CD4-positive, alpha-beta T cell treated with Interleukin-15 for 4 hours (primary cell): ENCODE measurements at places on chromosomes 7 and 10.

DNA sequence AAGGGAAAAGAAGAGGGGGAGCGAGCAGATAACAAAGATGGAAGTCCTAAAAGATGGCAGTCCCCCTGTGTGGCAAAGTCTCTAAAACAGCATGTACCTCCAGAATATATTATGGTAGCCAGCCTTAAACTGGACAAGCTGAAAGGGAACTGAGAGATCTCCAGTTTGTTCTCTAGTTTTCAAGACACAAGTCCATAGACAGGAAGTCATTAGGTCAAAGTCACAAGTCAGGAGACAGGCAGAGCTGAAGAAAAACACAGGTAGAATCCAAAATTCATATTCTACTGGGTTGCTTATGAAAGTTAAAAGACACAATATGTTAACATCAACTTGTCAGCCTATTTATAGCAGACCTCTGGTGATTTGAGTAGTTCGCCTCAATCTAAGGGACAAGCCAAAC is 38.7 kb downstream of the FAM107B start:
- no peak for DNase-seq

- DNase-seq: peak; percentile 49
Measured at GRCh38 chr10:31808258-31809218, 120.1 kb downstream of the ARHGAP12 start.

DNA sequence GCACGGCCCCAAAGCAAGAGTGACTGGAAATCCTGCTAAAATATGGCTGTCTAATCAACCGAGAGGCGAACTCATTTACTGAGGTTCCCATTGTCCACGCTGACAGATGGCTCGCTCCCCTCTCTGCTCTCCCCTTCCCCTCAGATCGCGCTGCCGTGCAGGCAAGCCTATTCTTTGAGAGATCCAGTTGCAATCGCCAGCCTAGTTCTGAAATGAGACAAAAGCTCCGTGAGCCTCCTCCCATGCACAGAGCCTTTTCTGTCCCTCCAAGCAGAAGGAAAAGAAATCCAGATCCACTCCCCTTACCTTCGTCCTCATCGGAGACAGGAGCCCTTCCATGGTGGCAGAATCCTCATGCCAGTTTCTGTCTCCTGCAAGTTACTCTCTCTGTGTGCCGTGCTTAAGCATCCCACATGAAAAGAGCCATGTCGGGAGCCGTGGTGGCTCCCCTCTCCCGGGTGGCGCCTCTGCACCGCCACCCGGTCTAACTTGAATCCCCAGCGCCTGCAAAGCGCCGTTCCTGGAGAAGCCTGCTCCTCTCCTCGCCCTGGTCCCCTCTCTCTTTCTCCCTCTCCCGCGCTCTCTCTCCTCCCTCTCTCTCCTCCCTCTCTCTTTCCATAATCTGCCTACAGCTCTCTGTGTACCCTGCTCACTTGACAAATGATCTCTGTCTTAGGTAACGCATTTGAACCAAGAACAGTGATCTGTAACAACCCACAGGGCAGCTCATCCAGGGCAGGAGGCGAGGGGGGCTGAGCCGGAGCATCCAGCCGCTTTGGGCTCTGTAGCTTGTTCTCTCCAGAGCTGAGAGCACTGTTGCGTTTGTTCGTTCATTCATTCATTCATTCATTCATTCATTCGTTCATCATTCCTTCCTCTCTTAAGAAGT is 156.8 kb downstream of the FRMD4A start:
- DNase-seq: peak; percentile 16

DNA sequence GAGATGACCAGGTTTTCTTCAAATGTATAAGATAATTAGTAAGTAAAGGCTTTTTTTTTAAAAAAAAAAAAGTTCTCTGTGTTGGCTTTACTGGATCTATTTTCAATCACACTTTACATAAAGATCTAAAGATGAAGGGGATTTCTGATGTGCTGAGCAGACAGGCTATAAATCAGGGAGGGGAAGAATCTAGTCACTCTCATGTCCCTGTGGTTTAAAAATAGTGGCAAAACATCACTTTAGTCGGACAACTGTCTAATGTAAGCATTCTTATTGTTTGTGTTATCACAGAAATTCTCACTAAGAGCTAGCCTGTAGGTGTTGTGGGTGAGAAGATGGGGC is 132.7 kb downstream of the ICA1 start:
- DNase-seq: peak; percentile 58

DNA sequence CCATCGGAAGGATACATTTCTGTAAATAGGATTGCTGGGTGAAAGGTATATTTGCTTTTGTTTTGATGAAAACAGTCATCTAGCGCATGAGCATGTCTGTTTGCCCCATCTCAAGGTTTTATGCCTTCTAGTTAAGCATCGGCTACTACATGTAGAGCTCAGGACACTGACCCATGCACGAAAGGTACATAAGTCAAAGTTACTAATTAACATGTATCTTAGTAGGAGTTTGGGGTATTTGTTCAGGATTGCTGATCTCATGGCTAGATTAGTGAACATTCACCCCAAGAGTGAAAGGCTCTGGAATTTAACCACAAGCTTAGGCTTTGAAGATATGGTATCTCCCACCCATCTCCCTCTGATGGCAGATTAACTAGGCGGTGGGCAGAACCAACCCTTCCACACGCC is 91.5 kb downstream of the RBM20 start:
- no peak for DNase-seq

DNA sequence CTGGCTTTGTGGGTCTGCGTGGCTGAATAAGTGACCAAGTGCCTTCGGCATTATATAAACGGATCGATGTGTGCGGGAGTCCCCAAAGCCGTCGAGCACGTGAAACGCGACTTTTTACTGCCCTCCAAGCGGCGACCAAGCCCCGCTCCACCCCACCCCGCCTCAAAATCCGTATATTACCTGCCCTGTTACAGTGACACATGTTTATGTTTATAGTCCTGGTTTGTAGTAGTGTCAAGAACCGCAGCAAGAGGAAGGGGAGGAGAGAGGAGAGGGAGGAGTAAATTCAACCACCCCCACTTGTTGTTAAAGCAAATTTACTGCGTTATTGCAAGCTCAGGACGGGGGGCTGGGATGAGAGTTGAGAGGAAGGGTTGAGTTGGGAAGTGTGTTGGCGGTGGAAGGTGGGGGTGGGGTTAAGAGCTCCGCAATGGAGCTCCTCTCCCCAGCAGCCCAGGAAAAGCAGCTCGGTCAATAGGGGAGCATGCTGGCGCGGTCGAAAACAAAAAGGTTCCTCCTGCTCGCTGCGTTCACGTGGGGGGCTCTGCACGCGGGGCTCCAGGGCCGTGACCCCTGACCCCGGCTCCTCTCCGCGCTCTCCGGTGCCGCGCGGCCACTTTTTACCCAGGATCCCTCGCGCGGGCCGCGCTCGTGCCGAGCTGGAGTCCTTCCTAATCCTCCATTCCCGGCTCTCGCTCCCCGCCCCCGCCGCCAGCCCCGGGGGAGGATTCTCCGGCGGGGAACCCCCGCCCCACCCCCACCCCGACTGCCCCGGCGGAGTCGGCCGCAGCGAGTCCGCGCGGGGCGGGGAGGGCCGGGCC is at the start of gene SKIDA1:
SKIDA1 (minus strand) TSS at position 316 of the 821 bp plus-strand sequence. CDS start 7,860 bp downstream, outside the sequence.
- DNase-seq: peak; percentile 56

- no peak for DNase-seq
Measured at GRCh38 chr10:15504101-15504840, 133.2 kb upstream of the FAM171A1 start.

- peak; percentile 43 for DNase-seq
Measured at GRCh38 chr10:38027986-38028385, 17.5 kb downstream of the ZNF33A start.

DNA sequence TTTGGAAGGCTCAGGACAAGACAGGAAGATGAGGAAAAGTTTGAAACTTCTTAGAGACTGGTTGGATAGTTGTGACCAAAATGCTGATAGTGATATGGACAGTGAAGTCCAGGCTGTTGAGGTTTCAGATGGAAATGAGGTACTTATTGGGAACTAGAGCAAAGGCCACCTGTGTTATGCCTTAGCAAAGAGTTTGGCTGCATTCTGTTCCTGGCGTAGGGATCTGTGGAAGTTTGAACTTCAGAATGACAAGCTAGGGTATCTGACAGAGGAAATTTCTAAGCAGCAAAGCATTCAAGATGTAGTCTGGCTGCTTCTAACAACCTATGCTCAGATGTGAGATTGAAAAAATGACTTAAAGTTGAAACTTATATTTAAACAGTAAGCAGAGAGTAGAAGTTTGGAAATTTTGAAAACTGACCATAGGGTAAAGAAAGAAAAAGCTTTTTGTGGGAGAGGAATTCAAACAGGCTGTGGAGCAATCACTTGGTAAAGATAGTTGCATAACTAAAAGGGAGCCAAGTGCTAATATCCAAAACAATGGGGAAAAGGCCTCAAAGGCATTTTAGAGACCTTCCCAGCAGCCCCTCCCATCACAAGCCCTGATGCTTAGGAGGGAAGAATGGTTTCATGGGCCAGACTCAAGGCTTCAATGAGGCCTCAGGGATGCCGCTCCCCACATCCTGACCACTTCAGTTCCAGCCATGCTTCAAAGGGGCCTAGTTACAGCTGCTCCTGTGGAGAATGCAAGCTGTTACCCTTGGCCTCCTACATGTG is 415.1 kb downstream of the INHBA start:
- DNase-seq: no peak

GRCh38 chr10:83343676-83344075 is 795.6 kb upstream of the GHITM start:
- no peak for DNase-seq

DNA sequence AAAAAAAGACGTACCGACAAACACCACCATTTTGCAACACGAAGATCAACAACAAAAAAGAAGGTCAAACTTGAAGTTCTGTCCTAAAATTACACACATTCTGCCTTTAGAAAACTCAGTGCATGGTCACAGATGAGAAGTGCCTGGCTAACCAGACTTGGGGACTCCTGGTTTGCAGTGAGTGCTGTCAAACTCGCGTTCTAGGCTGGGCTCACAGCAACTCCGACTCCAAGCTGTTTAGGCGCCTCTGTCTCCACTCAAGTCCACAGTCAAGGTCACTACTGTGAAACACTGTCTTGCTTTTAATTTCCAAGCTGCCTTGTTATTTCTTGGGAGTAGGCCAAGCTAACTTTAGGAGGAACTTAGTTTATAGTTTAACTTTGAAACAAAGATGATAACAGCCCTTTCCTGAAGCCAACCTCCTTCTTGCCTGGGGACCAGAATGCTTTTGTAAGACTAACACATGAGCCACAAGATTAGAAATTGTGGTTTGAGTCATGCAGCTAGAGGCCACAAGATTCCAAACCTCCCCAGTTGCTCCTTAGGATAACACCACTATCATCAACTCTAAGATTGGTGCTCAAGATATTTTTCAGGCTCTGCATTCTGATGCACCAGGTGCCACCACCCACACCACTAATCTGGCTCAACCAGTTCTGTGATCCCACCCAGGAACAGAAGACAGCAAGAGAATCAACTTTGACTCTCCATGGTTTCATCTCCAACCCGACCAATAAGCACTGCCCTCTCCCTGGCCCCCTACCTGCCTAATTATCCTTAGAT is 1.1 kb upstream of the DNAAF5 start:
- no peak for DNase-seq

DNA sequence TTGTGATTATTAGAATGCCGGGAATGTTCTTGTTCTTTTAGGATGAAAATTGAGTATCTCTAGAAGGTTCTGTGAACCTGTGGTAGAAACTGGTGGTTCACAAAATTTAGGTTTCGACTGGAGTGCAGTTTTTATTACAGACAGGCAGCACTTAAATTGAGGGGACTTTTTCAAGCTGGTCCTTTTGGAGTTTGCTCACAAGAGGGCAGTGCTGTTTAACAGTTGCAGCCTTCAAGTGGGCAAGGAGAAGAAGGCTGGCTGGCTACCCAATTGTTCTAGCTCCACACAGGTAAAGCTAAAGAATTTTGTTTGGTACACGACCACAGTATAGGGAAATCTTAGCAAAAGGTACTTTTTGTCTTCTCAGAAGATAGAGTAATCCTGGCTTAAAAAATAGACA is 233.6 kb downstream of the SNX13 start:
- peak; percentile 18 for DNase-seq

DNA sequence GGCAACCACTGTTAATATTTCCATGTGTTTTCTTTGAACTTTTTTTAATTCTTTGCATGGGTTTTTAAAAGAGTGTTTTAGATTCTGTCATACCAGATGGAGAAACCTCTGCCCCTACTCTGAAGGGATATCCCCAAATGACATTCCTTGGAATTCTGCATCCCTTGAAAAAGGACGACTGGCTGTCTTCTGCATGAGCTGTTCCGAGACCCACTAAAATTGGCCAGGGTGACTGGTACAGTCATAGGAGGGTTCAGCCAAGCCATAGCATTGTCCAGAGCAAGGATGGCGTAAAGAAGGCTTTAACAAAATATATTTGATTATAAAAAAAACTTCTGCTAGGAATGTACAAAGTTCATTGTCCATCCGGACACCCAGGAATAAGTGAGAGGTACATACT is 952.9 kb downstream of the NRG3 start:
- DNase-seq: no peak

- DNase-seq: no peak
Measured at GRCh38 chr7:128804484-128804883, 12.7 kb downstream of the CCDC136 start.

- peak; percentile 6 for DNase-seq
Measured at GRCh38 chr10:130108934-130109604, 1.6 kb downstream of the C10orf143 start.

DNA sequence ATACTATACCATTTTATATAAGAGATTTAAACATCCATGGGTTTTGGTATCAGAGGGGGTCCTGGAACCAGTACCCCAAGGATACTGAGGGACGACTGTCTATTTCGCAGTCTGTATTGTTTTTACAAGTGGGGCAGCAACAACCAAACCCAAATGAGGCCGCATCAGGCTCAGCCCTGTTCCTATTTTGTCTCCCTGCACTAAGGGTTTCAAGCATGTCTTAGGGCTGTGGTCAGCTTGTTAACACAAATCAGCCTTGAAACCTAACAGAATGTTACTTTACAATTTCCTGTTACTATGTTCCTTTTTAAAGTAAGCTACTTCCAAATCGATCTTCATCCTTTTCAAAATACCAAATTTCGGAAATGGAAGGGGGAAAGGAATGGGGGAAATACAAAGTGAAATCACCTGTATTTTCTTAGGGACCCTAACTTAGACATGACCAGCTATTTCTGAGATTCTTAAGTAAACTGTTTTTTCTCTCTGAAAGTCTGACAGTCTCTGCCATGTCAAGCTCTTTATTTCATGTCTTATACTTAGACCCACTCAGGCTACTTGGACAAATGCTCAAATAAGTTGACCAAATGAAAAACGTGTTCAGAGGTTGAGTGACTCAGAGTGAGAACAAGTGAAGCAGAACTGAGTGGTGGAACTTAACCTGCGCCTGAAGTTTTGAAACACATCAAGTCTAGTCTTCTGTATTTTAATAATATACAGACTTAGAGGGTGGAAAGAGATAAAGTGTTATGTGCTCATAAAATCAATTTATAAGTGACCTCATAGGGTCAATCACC is 75.8 kb downstream of the C1GALT1 start:
- peak; percentile 28 for DNase-seq

- DNase-seq: no peak
Measured at GRCh38 chr7:31290601-31291000, 49.9 kb downstream of the NEUROD6 start.

- no peak for DNase-seq
Measured at GRCh38 chr10:49620841-49621378, 7.1 kb downstream of the CHAT start.
